ENCODE measurements at places on chromosomes 16 and 17.

DNA sequence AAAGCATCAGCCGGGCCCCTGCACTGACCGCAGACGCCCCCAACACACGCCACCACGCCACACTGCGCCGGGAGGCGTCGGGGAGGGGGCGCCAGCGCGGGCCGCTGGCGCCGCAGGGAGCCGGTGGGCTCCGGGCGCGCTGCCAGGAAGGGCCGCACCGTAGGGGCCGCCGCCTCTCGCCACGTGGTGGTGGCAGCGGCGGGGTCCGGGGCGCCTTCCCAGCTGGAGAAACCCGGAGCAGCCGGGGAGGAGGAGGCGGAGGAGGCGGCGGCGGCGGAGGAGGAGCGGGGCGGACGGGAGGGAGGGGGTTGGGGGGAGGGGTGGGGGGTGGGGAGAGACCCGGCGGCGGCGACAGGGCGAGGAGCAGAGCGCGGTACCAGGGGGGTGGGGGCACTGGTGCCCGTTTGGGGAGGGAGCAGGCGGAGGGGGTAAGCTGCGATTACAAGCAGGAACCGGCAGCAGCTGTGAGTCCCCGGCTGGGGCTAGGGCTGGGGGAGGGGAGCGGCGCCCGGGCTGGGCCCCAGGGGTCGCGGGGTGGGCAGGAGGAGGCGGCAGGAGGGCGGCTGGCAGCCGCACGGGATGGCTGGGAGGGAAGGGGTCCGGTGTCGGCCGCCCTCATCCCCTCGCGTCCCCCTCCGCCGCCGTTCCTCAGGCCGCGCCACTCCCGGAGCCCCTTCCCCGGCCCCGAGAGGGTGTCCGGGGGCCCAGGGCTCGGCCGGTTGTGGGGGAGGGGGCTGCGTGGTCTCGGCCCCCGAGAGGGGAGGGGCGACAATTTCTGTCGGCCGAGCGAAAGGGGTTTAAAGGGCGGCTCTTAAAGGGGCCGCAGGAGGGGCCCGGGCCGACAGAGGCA lies at the start of gene TBKBP1:
Gene TBKBP1 (plus strand): TSS at position 431 of the 850 bp plus-strand sequence. CDS start 1,952 bp downstream, outside the sequence.
- peak; percentile 81 for DNase-seq

DNA sequence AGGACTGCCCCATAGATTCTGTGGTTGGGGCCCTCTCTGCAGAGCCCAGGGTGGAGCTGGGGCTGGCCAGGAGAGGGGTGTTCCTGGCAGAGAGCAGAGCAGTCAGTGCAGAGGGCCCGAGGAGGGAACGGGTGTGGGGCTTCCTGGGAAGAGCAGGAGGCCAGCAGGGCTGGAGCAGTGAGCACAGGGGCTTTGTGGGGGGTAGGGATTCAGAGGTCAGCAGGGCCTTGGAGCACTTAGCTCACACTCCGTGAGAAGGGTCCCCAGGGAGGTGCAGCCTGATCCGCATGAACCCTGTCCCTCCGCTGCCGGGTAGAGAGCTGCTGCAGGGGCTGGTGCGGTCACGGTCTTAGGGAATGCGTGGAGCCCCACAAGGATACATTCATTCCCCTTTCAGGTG lies 113.0 kb upstream of the CIBAR2 start:
- no peak for DNase-seq

DNA sequence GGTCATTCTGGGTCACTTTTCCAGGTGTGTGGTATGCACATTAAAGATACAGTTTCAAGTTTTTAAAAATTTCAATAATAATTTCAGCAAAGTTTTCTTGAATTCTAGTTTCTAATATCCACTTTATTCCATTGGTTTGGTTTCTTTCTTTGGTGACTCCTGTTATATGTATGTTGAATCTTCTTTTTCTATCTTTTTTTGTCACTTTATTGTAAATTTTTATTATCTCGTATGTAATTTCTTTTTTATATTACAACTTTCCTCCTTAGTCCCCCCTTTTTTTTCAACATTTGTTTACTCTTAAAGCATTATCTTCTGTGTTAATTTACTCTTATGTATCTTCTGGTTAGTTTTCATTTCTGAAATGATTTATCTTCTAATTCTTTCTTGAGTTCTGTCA lies 57.5 kb downstream of the NF1 start:
- DNase-seq: no peak

DNA sequence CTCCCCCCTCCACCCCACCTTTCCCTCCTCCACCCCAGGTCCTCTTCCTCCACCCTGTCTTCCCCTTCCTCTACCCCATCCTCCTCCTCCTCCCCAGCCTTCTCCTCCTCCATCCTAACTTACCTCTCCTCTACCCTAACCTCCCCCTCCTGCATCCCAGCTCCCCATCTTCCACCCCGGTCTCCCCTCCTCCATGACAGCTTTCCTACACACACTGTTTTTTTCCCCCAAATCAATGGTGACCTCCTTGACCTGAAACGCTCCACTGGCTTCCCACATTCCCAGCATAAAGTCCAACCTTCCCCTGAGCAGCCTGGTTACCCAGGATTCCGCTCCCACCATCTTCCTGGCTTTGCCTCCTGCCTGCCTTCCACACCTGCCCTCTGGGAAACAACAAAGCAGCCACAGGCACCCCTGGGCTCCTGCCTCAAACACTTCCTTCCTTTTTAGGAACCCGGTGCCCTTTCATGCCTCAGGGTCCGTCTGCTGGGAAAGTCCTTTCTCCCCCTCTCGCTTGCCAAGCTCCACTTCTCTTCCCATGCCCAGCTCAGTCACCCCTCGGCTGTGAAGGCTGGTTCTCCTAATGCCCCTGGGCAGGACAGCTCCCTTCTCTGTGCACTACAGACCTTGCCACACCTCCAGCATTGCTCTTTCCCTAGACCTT lies 2.1 kb downstream of the RGS9 start:
- DNase-seq: no peak

DNA sequence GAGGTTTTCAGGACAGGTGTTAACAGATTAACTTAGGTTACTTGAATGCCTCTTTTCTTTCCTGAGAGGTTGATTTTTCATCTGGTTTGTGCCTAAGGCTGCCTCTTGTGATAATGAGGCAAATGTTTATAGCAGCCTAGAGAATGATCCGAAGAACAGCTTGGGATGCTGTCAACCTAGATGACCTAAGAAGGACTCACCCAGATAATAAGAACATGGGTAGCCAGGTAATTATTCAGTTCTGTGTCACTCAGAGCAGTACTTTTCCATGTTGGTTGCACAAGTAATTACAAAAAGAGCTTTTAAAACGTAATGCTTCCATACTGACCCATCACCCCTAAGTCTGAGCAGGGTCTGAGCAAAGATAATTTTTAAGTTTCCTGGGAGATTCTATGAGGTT lies 60.3 kb downstream of the CHD9 start:
- DNase-seq: no peak

DNA sequence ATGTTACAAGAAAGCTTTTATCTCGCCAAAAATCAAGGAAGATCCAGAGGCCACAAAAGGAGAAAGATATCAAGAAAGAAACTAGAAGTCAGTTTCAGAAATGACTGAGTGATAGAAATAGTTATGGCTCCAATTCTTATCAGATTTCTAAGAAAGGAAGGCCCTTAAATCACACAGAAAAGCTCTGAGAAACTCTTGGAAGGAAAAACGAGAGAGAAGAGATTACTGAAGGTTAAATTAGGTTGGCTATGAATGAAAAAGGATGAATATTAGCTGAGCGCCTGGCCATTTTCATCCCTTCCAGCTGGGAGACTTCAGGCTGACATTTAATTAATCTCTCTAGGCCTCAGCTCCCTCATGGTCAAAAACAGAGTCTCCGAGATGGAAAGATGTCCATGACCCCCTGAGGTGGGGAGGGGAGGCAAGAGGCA lies 72.3 kb downstream of the CYTH1 start:
- no peak for DNase-seq

- DNase-seq: no peak
These were observed 3.6 kb downstream of the SDK2 start for GRCh38 chr17:73640691-73641090.

GRCh38 chr17:30808785-30809286 lies 15.7 kb downstream of the CRLF3 start:
- no peak for DNase-seq

DNA sequence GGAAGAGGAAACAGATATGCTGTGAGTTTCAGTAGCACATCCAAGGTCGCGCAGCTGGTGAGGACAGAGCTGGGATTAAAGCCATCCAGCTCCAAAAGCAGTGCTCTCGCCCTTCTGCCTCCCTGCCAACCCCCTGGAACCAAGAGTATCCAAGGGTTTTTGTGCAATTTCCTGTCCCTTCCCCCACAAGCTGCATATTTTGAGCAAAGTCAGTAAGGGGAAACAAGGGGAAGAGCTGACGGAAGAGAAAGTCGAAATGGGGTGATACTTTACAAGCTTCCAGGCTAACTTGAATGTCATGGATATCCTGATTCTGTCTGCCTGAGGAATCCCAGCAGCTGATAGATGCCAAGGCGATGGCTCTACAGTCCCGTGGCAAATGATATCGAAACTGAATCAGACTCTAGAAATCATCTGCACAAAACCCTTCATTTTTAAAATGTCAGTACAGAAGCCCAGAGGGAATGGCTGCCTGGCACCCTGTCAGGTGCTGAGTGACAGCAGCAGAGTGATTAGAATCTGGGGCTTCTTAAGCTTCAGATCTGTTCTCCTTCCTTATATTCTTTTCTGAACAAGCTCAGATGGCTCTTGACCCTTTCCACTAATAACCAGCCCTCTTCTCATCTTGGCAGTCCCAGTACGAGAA lies 42.9 kb upstream of the TEKT3 start:
- no peak for DNase-seq

- peak; percentile 100 for DNase-seq
These were observed 4.2 kb upstream of the PER1 start for GRCh38 chr17:8156246-8156992.

- DNase-seq: no peak
These were observed 2.9 kb upstream of the P2RX1 start for GRCh38 chr17:3919123-3919624.

DNA sequence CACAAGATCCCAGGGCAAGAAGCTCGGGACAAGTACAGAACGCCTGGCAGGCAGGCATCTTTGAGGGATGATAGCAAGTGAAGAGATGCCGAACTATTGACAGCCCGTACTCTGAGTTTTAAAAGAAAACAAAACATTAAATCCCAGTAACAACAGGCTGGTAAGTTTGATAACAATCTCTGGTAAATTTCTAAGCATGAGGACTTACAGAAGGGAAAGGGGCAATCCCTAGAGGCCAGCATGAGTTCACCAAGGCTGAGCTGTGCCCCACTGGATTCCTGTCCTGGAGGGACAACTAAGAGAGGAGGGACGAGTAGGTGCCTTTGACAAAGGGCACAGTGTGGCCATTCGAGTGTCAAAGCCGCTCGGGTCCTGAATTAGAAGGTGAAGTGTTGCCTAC lies 26.2 kb downstream of the CCDC182 start:
- DNase-seq: no peak

DNA sequence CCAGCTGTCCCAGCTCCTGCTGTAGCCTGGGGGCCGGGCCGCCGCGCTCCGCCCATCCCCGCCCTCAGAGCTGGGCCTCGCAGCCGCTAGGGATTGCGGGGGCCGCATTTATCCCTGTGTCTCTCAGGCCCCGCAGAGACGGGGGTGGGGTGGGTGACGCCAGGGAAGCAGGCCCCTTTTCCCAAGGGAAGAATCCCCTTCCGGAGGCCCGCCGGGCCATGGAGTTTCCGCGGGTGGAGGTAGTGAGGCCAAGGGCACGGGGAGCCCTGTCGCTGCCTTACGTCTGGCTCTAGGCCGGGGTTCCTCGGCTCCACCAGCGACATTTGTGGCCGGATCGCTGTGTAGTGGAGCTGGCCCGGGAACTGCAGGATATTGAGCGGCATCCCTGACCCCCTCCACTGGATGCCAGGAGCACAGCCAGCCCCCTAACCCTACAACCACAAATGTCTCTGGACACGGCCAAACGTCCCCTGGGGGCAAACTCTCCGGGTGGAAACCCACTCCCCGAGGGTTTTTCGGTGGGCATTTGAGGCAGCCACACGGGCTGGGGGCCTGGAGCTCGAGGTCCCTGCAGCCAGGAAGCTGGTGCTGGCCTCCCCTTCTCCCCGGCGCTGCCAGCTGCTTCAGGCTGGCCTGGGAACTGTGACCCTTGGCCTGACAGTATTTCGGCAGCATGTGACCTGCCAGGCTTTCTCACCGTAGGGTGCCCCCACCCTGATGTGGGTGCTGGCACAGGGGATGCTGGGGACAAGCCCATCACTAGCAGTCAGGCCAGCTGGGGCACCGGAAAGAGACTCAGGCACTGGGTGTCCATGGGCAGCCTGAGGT lies 12.0 kb upstream of the CD300A start:
- DNase-seq: no peak

DNA sequence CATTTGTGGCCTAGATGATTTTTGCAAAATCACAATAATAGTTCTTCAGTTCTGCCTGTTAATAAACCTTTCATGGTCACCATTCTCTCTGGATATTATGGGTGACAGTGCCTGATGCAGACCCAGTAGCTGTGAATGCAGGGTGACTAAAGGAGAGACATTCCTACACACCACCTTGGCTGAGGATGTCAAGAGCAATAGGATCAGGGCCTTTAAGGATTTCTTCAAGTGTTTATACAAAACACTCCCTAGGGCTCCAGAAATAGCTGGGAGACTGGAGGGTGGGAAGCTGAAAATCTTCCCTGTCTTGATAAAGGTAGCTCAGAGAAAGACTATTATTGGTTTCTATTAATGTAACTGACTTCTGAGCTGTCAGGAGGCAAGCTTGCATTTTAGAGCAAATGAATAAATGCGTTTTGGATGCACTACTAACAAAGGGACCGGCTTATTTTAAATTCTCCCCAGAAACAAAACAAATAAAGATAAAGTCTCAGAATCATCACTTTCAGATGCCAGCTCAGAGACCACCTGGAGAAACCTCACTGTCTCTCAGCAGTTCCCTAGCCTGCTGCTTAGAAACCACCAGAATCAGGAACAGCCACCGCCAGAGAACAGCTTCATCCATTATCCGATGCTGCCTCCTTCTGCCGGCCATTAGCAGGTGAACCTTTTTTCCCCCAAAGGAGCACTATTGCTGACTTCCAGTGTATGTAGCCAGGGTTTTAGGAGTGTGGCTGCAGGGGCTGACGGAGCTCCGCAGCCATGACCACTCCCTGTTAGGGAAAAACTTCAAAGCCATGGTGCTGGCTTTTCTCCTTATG lies 171.4 kb upstream of the DYNLRB2 start:
- DNase-seq: peak; percentile 76

DNA sequence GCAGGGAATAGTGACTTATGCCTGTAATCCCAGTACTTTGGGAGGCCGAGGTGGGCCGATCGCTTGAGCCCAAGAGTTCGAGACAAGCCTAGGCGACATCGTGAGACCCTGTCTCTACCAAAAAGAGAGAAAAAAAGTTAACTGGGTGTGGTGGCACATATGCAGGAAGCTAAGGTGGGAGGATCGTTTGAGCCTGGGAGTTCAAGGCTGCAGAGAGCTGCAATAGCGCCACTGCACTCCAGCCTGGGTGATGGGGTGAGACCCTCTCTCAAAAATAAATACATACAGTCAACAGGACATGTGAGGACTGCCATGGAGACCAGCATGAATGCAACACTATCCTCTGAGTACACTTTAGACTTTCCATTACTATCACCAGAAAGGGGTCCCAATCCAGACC lies 15.4 kb upstream of the ST6GALNAC2 start:
- DNase-seq: no peak
